ENCODE measurements at places on chromosomes 1 and 21.

GRCh38 chr1:116457946-116458604, 85.0 kb downstream of the ATP1A1 start:
- DNase-seq, result no peak

DNA sequence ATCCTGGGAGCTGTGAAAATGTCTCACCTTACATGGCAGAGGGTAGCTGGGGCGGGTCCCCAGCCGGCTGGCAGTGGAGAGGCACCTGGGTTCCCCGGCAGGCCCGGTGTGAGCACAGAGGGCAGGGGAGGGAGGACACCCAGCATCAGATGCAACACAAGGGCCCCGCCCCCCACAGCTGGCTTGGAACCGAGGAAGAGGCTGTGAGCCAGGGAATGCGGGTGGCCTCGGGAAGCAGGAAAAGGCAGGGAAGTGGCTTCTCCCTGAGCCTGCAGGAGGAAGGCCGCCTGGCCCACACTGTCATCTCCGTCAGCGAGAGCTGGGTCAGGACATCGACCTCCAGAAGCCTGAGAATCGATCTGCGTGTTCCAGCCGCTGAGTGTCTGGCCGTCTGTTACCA, 87.3 kb downstream of the SIK1 start:
- DNase-seq, result no peak

DNA sequence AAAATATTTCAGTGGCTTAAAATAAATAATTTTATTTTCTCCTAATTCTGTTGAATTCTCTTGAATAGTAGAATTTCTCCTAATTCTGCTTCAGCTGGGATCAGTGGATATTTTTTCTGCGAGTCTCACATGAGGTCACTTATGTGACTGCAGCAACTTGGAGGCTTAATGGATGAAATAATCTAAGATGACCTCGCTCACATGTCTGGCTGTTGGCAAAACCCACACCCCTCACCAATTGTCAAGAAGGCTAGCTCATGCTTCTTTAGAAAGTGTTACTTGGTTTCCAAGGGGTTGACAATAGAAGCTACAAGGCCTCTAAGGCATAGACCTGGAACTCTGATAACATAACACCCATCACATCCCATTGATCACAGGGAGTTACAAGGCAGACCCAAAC, 156.9 kb upstream of the DPYD start:
- no peak for DNase-seq

DNA sequence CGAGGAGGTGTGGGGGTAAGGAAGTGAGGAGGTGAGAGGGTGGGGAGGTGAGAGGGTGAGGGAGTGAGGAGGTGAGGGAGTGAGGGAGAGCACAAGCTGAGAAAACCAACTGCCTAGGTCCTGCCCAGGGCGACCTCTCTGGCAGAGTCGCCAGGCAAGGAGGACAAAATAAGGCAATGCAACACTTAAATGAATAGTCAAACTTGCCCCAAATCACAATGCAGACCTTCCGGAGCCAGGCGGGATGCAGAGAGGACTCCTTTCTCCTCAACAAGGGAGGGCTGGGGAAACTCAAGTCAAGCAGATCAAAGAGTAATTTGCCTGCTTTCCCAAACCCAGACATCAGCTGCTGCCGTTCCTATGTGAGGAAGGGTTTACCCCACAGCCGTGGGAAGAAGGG, 86.0 kb downstream of the CCDC185 start:
- DNase-seq, result no peak

DNA sequence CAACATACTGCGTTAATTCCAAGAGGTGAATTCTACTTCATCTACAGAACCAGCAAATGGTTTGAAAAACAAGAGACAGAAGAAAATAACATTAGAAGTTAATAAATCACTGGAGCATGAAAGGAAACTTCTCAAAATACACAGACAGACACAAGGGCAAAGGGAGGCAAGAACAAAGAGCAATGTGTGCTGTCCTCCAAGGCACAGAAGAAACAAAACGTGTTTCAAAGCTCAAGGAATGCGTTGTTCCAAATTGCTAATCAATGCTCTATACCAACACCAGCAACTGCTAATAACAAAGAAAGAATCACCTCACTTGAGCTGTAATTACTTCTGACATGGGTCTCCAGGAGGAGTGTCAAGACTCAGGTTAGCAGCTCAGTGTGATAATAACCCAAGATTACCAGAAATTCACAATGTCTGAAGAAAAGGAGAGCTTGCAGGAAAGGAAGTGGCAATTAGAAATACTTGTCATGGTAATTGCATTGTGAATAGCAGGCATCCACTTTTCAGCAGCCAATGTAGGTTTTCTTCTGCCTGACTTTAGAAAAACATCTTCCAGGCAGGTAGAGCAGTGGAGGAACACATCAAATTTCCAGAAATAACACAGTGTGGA, 175.4 kb downstream of the SEC16B start:
- no peak for DNase-seq

DNA sequence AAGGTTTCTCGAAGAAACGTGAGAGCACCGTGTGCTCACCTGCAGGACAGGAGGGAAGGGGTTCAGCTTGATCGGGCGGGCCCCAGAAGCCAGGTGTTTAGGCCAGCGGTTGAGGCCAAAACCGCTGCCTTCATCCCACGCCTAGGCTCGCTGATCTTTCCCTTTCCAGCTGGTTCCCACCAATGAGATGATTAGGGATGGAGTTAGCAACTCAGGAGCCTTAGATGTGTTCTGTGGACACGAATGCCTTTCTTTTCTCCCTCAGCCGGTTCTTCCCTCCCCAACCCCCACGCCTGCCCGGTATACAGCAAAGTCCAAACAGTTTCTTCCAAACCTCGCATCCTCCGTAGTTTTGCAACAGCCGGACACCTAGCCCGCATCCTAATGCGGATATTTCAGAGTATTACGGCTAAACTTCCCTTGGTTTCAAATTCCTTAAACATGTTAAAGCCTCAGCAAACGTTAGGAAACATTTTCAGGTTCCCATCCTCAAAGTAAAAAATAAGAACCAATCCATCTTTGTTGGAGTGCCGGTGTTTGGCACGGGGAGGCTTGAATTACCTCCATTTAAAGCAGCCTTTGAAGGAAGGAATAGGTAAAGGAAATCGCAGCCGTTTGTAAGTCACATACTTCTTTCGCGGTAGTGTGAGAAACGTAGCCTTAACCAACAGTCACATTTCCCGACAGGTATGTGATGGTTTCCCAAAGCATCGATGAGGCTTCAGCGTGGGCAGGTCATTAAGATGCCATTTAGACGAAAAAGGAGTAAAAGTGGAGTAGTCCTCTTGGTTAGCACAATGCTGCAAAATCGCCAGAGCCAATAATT, 1.1 kb downstream of the LRRC8C start:
- DNase-seq, result no peak

DNA sequence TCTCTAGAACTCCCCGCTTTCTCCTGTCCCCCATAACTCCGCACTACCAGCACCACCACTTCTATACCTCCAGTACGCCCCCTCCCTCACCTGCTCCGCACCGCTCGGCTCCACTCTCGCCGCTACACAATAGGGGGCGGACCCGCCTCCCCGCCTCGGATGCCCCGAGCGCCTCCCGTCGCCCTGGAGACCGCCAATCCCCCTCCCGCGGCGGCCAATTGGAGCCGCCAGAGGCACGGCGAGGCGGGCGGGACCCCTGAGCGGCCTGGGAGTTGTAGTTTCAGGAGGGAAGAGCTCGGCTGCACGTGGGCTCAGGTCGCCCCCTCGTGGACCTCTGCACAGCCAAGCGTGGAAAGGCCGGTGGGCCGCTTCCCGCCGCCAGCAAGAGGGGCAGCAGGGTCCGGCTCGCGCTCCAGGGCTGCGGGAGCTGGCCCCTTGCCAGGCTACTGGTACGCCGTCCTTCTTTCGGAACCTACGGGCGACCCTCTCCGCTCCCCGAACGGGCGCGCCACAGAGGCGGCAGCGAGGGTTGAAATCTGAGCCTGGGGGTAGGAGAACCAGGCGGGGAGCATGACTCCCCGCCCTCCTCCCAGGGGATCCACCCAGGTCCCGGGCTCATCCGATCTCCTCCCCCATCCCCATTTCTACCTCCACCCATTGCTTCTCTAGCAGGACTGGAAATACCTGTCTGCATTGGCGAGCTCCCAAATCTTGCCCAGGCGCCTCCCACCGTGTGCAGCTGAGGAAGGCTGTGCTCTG, at the start of gene IGSF9:
Gene IGSF9, minus strand, starts transcription at position 131 of the 759 bp plus-strand sequence. CDS start 2,159 bp downstream, outside the sequence.
- no peak for DNase-seq

GRCh38 chr1:7294636-7295035, 476.5 kb upstream of the VAMP3 start:
- DNase-seq, result no peak

DNA sequence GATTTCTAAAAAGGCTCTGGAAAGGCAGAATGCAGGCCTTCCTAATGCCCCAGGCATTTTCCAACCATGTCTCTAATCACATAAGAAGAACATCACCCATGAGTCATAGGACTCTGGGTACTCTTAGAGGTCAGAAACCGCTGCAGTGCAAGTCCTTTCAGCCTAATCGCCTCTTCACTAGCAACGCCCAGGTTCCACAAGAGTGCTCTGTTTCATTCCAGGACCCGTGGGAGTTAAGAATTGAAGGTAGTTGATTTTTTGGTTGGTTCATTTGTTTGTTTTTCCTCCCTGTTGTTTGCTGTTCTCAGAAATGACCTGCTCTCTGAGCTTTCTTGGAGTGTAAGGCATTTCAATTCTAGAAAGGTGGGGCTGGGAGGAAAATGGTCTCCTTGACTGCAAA, 123.2 kb downstream of the NR5A2 start:
- peak; percentile 44 for DNase-seq

DNA sequence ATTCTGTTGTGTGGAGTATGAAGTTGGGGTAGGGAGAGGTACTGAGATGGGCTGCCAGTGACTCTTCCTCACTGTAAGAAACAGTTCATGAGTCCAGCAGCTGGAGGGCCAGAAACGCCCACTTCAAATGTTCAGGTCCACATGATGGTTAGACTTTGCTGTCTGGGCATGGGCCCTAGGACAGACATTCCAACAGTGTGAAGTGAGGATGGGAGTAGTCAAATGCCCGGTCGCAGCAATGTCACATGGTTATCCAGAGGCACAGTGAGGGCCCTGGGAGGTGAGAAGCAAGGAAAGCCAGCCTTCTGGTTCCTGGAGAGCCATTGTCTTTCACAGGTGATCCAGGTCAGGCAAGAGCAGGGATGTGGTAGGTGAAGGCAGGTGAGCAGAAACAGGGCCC, 304.4 kb downstream of the HHAT start:
- DNase-seq, result no peak

DNA sequence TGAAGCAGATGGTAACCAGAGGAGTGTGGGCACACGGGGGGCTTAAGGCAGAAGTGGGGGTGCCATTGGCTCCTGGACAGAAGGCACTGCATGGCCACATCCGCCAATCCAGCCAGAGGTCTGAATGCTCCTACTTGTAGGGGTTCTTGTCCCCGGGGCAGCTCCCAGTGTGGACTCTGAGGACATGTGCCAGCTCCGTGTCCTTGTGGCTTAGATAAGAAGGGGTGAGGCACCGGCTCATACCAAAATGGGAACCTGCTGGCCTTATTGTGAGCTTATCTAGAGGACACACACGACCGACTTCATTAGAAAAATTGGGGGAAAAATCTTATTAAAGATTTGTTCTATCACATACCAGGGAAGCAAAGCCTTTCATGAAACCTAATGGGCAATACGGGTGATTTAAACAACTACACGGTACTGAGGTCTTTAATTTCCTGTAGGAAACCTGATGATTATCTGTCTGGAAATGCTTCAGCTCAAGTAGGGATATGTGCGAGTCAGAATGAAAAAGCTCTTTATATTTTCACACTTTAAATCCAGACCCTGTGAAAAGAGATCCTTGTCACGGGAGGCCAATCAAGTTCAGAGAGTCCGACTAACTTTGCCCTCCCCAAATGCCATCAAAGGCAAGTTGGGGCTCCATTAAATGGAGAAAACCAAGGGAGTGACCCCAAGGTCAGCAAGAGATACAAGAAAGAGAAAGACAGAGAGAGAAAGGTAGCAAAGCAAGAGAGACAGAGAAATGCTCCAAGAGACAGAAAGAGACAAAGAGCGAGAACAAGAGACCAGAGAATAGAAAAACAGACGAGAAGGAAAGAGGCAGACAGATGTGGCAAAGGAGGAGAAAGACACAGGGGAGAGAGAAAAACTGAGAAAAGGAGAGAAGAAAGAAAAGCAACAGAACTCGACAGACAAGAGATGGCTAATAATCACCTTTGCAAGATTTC, 14.1 kb upstream of the KCNN3 start:
- no peak for DNase-seq

DNA sequence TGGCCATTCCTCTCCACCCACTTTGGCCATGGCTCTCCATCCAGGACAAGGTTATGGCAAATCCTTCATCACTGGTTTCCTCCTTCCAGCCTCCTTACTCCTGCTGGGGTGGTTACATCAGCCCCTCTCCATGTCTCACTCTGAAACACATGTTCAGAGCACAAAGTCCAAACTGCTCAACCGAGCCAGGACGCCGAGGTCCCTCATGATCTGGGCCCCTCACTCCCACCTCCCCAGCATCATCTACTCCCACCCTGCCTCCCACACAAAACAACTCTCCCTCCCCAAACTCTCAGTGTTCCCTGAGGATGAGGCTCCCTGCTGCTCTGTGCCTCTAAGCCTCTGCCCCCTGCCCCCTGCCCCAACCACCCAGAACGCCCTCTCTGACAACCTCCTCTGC, 33.3 kb upstream of the ZBTB40 start:
- no peak for DNase-seq

- DNase-seq, result no peak
These were observed 374.9 kb upstream of the CAMK1G start for GRCh38 chr1:209208648-209209047.

- DNase-seq, result no peak
These were observed 889 bp upstream of the CCNL2 start for GRCh38 chr1:1399872-1400575.
